ENCODE measurements at places on chromosomes 6 and 20.

GRCh38 chr6:46979206-46979605, 57.5 kb upstream of the ADGRF5 start:
- DNase-seq, result no peak

- DNase-seq, result no peak
Observed at GRCh38 chr20:48717095-48717672, 110.6 kb downstream of the PREX1 start.

DNA sequence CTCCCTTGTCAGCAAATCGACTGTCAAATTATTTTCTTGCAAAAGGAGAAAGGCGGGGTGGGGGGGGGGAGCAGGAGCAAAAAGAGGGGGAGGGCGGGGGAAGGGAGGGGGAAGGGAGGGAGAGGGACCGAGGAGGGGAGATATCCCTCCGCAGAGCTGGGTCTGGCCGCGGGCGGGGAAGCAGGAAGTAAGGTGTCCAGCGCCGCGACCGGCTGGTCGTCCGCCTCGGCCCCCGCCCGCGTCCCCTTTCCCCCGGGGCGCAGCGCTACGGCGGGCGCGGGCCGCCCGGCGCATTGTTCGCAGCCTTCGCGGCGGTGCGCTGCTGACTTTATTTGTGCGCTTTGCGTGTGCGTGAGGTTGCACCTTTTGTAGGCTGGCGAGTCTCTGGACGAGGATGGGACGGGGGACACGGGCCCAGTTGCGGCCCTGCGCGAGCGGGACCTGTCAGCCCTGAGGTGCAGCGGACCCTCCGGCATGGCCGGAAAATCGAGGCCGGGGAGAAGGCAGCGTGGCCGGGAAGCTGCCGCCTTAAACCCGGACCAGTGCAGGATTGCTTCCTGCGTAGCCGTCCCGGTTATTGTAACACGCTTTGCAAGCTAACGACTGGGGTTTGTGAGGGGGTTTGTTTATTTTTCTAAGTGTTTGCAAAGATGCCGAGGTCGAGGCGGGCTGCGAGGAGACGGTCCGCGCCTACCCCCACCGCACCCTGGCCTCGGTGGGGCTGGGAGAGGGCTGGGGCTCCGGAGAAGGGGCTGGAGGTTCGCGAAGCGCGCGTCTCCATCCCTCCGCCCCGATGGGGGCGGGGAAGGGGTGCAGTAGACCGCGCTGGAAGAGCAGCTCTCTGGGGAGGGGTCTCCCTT, 675 bp upstream of the TRERF1 start:
- DNase-seq, result peak; percentile 33

GRCh38 chr20:61889659-61890058, 176.0 kb downstream of the TAF4 start:
- DNase-seq, result no peak

- no peak for DNase-seq
Observed at GRCh38 chr20:22055981-22056380, 350.5 kb downstream of the PAX1 start.

DNA sequence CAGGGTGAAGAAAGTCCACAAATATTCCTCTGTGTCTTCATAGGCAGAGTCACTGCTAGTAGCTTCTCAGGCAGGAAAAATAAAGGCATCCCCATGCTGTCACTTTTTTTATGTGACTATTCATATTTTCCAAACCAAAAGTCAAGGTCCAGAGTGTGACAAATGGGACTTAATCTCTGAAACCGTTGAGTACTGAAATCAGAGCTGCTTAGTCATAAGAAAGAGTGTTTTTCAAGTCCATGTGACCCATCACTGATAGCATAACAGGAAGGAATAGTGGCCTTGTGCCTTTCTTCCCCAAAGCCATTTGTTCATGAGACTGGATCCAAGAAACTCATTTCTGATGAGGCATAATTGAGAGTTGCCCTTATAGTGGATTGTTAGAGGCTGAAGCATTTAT, 210.3 kb upstream of the TSHZ2 start:
- DNase-seq, result no peak

- DNase-seq, result no peak
Observed at GRCh38 chr20:47353239-47353691, 3.2 kb downstream of the ZMYND8 start.

GRCh38 chr6:143276436-143276835, 174.1 kb downstream of the ADAT2 start:
- DNase-seq, result no peak

DNA sequence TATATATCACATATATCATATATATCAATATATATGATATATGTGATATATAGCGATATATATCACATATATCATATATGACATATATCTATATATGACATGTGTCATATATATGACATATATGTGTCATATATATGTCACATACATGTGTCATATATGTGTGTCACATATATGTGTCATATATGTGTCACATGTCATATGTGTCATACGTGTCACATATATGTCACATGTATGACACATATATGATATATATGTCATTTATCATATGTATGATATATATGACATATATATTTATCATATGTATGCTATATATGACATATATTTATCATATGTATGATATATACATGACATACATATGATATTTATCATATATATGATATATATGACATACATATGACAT, 27.6 kb upstream of the ZNF292 start:
- DNase-seq, result no peak

DNA sequence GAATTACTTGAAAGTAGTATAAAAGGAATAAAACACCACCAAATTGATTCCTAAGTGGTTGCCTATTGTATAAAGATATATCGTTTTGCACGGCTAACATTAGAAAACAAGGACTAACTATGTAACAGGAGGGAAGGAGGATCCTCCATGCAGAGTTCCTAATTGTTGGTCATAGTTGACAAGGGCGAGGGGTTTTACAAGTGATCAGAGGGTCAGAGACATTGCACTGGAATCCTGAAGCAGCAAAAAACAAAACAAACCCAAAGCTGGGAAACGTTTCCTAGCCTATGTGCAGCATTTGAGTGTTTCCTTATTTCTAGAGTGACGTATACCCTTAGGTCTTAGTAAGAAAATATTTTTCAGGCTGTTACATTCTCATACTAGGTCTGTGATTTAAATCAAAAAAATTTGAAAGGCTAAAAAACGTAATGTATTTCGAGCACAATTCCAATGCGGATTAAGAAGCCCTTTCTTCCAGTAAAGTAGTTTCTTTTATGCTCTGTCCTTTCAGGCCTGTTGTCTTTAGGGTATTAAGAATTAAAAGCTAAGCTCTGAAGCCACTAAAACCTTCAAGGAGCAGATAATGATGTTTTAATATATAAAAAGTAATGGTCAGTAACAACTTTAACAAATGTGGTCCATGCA, 373.8 kb upstream of the MMS22L start:
- DNase-seq, result no peak

DNA sequence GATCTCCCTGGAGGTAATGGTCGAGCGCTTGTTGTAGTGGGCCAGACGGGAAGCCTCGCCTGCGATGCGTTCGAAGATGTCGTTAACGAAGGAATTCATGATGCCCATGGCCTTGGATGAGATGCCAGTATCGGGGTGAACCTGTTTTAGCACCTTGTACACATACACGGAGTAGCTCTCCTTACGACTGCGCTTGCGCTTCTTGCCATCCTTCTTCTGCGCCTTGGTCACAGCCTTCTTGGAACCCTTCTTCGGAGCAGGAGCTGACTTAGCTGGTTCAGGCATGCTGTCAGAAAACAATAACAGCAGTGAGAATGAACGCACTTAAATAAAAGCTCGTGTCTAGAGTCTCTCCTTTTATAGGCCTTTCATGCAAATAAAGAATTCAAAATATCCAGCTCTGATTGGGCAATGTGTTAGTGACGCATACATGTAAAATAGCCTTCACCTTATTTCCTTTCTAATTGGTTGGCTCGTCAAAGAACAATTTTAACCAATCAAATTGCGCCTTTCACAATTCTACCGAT, 129.2 kb downstream of the HFE start:
- DNase-seq, result no peak

- DNase-seq, result no peak
Observed at GRCh38 chr20:11186301-11187008, 512.7 kb upstream of the JAG1 start.

GRCh38 chr6:156691018-156691417, 86.2 kb upstream of the ARID1B start:
- DNase-seq, result no peak

- DNase-seq, result no peak
Observed at GRCh38 chr20:61104232-61104631, 147.8 kb upstream of the CDH4 start.

DNA sequence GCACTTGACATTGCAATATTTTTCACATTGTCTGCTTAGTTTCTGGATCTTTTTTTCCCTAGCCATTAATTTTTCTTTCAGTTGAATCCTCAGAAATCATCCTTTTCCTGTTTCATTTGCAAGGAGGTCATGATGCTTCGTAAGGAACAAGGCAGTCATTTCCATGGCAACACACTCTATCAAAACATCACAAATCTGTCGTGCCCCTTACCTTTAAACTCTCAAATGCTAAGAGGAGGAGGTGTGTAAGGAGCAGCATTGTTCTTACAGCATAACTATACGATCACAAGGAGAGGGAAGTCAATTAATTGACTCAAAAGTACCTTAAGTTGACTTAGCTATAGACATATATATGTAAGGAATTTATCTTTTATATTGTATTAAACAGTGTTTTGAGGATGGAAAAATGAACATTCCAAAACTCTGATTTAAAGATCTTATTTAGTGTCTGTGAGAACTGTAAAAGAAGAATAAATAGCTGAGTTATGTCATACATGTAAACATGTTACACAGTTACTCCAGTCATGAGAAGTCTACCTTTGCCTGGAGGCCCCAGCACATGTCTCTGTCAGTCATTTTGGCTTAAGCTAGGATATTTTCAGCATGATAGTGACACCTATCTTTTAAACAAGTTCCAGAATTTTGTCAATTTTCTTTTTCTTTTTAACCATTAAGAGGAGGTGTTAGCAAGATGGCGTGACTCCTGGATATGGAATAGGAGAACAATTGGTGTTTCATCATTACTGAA, 41.6 kb downstream of the CDKAL1 start:
- no peak for DNase-seq

GRCh38 chr6:83905648-83906047, 46.2 kb downstream of the CYB5R4 start:
- DNase-seq, result no peak

DNA sequence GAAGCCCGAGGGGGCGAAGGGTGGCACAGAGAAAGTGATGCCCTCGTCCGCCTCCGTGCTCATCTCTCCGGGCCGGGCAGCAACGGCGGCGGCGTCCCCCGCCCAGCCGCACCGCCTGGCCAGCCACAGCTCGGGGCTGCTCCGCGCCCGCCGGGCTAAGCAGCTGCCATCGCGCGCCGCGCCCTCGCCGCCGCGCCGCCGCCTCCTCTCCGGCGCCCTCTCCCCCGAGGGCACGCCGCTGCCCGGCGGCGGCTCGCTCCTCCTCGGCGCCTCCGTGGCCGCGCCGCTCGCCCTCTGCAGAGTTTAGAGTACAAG, 225 bp downstream of the MAP3K5 start:
- no peak for DNase-seq

DNA sequence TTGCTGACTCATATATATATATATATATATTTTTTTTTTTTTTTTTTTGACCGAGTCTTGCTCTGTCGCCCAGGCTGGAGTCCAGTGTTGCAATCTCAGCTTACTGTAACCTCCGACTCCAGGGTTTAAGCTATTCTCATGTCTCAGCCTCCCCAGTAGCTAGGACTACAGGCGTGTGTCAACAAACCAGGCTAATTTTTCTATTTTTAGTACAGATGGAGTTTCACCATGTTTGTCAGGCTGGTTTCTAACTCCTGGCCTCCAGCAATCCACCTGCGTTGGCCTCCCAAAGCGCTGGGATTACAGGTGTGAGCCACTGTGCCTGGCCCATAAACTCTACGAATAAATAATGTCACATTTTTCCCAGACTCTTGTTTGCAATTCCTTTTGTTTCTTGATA, 4.8 kb downstream of the LRP11 start:
- DNase-seq, result no peak

DNA sequence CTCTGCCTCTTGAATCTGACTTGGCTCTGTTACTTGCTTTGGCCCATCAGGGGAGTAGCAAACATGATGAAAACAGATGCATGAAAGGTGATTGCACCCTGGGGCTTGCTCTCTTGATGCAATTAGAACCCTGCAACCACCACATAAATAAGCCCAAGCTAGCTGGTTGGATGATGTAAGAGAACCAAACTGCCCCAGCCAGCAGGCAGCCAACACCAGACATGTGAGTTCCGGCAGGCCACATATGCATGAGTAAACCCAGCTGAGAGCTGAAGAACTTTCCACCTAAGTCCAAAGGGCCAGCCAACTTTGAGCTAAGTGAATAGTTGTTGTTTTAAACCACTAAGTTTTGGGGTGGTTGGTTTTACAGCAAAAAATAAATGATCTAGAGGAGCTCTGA, 268.4 kb downstream of the FARS2 start:
- DNase-seq, result no peak

DNA sequence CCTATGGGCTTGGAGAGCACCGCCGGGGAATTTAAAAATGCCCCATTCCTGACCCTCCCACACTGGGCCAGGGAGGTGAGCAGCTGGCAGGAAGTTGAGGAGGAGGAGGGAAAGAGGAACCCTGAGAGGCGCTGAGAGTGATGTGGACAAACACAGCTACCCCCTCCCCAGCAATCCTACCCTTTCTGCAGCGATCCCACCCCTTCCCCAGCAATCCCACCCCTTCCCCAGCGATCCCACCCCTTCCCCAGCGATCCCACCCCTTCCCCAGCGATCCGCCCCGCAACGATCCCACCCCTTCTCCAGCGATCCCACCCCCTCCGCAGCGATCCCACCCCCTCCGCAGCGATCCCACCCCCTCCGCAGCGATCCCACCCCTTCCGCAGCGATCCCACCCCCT, 111.6 kb downstream of the SYCP2 start:
- no peak for DNase-seq

- no peak for DNase-seq
Observed at GRCh38 chr6:135902756-135903331, 51.3 kb downstream of the PDE7B start.

DNA sequence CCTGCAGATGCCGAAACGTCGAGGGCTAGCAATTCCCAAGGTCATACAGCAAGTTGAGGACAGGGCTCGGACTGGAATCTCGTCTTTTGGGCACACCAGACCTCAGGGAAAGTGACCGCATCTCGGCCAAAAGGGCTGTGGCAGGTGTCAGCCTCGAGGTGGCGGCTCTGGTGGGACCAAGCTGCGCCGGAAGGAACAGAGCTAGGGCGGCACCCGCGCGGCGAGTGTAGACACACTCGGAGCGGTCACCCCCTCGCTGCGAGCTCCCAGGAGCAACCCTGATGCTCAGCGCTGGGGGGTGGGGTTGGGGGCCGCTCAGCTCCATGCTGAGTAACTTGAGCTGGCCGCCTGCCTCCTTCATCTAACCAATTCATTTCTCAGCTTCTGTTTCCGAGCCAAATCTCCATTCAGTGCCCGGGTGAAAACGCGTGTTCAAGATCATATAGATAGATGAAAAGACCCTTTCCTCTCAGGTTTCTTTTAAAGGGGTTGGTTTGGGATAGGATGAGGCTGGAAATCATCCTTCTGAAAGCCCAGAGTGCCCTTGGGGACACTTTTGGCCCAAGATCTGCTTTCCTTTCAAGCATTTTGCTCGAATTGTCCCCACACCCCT, 2.2 kb upstream of the TUBB2B start:
- DNase-seq, result no peak

- no peak for DNase-seq
Observed at GRCh38 chr6:135261872-135262725, 81.0 kb downstream of the MYB start.

- no peak for DNase-seq
Observed at GRCh38 chr6:34610819-34611477, 54.8 kb upstream of the SPDEF start.

- no peak for DNase-seq
Observed at GRCh38 chr6:113585246-113585645, 271.9 kb upstream of the MARCKS start.
